ENCODE measurements at places on chromosomes 6 and 20.
A peak's percentile ranks its signal among the peaks of the same experiment; 100 is the strongest.

- DNase-seq: no peak
Observed at GRCh38 chr6:106539936-106540335, 89.4 kb downstream of the RTN4IP1 start.

GRCh38 chr6:86857783-86858182 is 79.5 kb upstream of the HTR1E start:
- DNase-seq: no peak

DNA sequence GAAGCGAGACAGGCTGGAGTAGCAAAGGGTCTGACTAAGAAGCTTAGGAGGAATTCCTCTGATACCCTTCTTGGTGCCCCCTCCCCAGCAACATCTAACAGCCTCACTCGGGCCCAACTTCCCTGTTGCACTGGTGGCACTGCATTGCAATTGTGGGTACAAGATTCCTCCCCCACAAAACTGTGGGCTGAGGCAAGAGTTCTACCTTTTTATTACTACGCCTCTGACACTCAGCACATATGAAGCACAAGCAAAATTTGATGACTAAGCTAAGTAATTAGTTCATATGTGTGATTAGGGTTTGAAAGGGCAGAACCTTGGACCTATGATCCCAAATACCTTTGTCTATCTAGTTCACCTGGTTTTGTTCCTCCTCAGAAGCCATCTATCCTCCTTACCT is 83.5 kb downstream of the ZHX3 start:
- no peak for DNase-seq

DNA sequence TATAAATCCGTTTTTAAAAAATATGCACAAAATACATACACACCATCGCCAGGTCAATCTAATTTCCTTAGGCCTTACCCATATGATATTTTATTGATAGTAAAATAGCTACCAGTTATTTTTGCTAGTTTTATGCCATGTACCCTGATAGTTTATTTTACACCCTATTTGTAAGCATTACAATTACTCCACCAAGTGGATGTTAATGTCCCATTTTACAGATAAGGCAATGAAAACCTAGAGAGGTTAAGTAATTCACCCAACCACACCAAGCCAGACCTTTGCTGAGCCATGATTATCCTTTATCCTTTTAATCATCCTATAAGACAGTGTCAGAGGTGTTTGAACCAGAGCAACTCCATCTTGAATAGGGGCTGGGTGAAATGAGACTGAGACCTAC is 86.8 kb downstream of the CBLN4 start:
- DNase-seq: no peak

DNA sequence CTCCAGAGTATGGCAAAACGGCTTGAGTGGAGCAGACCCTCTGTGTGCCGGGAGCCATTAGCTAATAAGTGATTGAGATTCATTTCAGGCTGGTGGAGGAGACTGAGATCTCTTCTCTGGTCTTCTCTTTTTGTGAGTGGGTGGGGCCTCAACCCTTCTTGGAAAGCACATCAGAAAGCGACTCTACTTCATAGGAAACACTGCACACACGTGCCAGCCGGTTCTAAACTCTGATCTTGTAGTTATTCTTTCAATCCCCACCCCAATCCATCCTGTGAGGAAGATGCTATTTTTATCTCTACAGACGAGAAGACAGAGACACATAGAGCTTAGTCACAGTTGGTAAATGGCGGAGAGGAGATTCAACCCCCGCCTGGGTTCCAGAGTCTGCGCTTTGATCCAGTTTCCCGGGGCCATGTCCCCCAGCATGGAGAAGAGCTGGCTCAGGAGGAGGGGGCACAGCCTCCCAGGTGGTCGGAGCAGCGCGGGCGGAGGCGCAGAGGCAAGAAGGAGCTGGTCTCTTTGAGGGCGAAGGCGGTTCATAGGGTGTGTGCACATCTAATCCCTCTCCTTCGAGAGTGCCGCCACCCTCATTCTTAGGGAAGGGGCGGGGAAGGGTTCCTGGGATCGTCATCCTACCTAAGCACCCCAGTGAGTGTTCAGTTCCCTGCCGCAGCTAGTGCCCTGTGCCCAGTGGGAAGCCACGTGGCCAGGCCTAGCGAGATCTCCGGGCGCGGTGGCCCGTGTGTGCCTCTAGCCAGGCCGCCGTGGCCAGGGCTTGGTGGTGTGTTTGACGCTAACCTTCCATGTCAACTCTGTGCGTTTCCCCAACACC is 49.0 kb upstream of the TAGAP start:
- DNase-seq: no peak

- no peak for DNase-seq
Observed at GRCh38 chr20:53161473-53161872, 189.3 kb downstream of the TSHZ2 start.

DNA sequence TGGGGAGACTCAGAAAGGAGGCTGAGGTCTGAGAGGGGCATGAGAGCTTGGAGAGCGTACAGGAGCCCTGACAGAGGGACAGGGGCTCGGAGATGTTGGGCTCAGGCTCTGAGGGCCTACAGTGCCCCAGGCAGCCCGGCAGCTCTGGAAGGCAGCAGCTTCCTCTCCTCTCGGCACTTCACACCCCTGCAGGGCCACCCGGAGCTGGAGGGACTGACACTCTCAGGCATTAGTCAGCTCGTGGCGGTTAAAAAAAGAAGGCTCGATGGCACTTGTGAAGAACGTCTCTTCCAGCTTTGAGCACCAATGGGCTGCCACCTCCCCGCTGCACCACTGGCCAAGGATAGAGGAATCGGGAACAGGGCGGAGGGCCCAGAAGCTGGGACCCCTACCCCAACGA is 62.6 kb upstream of the SIRPA start:
- DNase-seq: no peak

DNA sequence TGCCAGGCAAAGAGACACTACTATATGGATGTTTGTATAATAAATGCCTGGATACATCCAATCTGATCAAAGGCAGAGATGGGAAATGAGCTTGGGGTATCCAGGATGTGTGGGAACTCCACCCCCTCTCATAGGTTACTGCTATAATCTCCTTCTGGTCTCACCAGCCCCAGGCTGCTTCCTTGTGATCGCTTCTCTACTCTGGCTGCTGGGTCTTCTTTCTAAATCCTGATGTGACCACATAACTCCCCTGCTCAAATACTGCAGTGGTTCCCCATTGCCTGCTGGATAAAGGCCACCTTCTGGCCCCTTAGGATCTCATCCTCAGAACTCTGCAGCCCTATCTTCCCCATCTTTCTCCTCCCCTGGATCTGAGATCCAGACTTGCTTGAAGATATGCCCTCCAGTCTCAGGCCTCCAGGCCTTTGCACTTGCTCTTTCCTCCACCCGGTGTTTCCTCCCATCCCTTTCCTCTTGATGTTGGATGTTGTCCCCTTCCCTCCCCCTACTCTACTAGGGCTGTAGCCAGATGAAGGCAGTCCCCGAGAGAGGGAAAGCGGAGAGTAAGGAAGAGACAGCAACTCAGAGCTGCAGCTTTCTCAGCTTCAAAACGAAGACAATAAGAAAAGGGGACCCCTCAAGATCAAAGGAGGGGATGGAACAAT is 828 bp upstream of the XKR7 start:
- DNase-seq: peak; percentile 37

DNA sequence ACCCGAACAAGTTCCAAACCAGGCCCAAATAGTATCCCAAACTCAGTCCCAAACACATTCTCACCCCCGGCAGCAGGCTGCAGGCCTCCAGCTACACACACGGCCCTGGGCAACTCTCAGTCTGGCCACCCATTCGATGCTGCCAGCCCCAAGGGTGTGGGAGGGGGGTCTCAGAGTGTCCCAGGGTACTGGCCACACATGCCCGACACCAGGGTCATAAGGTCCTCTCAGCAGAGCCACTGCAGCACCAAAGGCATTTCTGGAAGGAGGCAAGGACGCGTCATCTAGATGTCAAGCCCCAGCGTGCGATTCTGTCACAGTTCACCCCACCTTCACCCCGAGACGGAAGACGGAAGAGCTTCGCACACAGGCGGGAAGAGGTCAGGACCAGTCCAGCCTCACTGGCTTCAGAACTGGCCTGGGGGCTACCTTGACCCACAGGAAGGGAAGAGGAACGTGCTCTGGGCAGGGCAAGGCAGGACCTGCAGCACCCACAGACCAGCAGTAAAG is 9.5 kb downstream of the MYL9 start:
- no peak for DNase-seq

DNA sequence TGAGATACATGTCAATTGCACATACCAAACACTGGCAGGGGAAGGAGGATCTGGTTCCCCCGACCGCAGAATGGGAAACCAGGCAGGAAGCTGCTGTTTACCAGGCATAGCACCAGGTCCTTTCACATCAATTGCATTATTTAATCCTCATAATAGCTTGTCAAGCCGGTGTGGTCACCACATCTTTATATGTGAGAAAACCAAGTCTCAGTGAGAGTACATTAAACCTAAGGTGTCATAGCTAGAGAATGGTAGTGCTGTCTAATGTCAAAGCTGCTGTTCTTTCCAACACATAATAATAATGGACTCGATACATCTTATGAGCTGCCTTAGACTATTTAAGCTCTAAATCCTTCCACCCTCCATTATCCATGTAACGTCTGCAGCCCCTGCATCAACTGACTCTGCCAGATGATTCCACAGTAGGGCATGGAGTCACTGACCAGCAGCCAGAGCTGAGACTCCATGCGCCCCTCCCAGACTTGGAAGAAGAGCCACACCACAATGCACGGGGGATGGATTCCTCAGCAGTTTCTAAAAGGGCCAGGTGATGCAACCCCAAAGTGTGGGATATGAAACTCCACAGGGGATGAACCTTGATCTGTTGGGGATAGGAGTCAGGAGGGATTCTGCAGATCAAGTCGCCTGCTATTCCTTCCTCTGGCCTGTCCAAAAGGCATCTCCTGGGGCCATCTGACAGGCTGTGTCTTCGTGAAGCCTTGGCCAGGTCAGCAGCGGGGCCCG is 71.8 kb downstream of the GPR6 start:
- DNase-seq: no peak

GRCh38 chr6:29633534-29633905 is 537 bp upstream of the GABBR1 start:
- peak; percentile 68 for DNase-seq

- peak; percentile 41 for DNase-seq
Observed at GRCh38 chr6:69729870-69730449, 66.8 kb downstream of the LMBRD1 start.

DNA sequence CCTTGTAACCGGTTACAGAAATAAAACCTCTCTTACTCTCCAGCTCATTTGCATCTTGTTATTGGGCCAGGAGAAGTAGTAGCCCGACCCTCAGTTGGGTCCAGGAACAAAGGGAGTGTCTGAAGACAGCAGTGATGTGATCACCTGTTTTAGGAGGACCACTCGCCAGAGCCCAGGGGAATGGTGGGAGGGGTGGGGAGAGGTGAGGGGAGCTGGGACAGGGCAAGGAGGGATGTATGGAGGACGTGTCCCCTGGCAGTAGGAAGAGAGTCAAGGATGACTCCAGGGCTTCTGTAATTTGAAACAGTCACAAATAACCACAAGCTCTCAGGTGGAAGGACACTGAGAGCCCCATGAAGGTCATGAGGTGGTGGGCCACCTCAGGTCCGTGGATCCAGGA is 1.4 kb upstream of the PCMTD2 start:
- no peak for DNase-seq

DNA sequence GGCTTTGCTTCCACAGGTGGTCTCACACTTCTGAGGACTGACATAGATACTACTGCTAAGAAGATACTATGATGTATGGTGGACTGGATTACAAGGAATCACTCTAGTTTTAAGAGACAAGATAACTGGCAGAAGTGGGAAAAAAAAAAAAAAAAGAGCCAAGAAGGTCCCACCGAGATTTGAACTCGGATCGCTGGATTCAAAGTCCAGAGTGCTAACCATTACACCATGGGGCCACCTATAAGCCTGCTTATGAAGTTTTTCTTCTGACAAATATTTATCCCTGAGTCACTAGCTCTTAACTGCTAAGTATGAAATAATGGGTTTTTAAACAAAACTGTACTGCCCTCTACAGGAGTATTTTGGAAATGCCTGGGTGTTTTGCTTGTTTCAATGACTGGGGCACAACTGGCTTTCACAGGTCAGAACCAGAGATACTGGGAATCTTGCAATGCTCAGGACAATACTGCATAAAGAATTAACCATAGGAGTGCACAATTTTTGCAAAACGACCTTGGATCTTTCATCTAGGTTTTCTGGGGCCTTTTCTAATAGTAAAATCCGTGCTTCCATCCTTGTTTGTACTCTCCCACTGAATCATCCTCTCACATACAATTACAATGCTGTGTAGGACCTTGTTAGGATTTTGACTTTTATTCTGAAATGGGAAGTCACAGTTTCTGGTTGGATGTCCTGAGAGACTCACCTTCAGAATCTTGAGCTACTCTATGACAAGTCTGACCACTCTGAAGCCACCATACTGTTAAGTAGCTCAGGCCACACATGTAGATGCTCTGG is 116.3 kb downstream of the OR2B2 start:
- DNase-seq: peak; percentile 93

- no peak for DNase-seq
Observed at GRCh38 chr6:105091140-105091829, 88.5 kb downstream of the POPDC3 start.

- no peak for DNase-seq
Observed at GRCh38 chr6:48798296-48798695, 664.8 kb downstream of the MMUT start.

DNA sequence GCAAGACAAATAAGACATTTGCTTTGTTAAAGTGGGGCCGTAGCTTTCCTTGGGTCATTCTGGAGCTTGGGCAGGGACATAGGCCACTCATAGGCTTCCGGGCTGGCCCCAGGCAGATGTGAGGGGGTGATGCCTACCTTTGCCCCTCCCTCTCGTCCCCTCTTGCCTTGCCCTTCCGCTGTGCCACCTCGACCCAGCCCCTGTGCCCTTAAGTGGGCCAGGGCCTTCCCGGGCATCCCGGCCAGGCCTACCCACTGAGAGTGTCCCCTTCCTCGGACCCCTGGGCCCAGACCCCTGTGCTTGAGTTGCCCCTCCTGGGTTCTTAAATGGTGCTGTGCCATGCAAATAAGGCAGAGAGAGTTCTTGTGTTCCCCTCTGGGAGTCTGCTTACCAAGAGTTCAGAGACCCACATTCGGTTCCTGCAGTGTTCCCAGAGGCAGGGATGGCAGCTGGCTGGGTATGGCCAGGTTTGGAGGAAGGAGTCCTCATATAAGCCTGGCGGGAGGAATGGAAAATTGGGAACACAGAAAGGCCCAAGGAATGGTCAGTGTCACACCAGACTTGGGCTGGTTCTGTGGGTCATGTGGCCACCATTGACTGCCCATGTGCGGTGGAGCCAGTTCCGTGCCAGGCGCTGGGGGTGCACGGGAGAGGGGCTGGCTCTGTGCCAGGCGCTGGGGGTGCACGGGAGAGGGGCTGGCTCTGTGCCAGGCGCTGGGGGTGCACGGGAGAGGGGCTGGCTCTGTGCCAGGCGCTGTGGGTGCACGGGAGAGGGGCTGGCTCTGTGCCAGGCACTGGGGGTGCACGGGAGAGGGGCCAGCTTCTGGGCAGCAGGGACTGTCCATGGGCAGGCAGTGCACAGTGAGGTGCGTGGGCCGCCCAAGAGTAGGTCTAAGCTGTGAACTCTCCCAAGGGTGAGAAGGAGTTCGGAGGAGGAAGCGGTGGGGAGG is 173.5 kb upstream of the SNX9 start:
- no peak for DNase-seq

DNA sequence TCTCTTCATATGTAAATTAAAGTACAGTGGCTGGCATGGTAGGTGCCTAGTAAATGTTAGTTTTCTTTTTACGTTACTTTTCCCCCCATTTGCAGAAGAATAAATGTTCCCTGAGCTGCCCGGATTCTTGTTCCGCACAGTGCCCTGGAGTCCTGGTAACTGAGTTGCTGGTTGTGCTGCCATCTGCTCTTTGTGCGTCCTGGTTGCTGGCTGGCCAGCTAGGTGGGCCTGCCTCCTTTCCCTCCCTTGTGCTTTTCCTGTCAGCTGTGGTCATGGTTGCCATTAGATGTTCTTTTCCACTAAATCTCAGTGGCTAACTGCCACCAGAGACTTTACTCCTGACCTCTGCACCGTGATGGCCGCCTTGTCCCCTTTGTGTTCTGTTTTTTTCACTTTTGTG is 28.6 kb downstream of the CEP43 start:
- DNase-seq: no peak
